Activated CD4-positive, alpha-beta T cell treated with anti-CD3 and anti-CD28 coated beads, Interleukin-2, amount 50 U/mL, for 1 hour (primary cell): ENCODE measurements at places on chromosomes 6 and 20.

DNA sequence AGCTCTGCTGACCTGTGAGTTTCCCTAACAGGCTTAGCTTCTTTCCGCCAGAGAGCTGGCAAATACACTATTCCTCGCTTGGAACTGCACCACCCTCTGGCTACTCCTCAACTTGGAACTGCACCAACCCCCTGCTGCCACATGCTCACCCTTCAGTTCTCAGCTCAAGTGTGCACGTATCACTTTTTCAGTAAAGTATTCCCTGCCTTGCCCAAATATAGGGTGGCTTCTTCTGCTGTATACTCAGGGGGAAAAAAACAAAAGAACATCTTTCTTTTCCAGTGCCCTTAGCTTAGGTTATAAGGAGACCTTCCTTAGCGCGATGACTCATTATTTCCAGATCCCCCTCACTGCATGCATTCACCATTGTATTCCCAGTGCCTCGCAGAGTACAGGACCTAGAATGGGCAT is 21.2 kb downstream of the GNAS-AS1 start:
- DNase-seq: no peak

GRCh38 chr6:55040102-55040848 is 134.0 kb upstream of the HCRTR2 start:
- DNase-seq: no peak

GRCh38 chr6:52138284-52138683 is 47.9 kb upstream of the IL17A start:
- DNase-seq: no peak

GRCh38 chr6:95352064-95352795 is 225.1 kb upstream of the MANEA start:
- no peak for DNase-seq

DNA sequence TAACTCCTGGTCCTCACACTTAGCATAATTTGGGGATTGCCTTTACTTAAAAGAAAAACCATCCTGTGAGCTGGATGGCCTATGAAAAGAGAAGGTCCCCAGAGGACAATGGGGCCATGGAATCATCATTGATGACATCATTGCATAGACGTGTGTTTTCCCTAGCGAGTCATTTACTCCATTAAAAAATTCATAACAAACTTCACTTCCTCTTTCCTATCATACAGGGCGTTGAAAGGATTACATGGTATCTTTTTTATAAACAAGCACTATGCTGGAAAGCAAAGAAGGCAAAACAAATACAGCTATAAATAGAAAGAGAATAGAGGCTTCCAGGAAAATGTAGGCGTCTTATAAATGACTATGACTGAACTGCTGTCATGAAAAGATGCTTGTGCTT is 11.3 kb upstream of the COL12A1 start:
- no peak for DNase-seq

DNA sequence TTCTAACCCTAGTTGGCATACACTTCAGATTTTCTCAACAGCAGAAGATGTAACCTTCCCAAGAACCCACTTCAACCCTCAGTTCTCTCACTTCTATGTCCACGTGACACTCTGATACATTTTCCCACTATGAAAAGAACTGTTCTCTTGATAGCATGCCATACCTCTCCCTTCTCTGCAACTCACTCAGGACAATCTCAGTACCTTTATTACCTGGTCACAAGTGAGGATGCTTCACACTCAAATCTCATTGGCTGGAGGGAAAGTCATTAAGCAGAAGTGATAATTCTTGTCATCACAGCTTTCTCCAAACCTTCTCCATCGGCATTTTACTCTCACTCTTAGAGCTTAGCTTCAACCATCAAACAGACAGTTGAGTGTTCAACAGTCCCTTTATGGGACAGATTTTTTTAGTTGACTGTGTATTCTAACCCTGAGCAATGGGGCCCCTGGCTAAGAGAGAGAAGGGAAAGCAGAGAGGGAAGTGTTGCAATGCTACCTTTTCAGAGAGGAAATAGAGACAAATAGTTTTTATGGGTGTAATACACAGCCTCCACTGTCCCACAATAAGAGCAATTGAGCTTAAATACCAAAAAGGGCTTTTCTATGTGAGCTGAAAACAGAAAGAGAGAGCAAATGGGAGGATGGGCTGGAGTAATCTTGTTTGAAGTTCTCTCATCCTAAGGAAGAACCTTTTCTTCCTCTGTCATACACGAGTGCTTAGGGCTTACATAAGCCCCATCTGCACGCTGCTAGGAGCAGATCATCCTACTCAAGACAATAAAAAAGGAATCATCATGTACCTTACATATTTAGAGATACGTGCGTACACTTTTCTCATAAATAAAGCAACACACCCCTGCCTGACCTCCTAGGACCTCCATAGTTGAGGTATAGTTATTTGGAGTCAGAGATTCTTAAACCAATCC is 16.0 kb downstream of the HLA-DPA1 start:
- no peak for DNase-seq

GRCh38 chr20:57794600-57795341 is 85.0 kb upstream of the PMEPA1 start:
- DNase-seq: no peak

DNA sequence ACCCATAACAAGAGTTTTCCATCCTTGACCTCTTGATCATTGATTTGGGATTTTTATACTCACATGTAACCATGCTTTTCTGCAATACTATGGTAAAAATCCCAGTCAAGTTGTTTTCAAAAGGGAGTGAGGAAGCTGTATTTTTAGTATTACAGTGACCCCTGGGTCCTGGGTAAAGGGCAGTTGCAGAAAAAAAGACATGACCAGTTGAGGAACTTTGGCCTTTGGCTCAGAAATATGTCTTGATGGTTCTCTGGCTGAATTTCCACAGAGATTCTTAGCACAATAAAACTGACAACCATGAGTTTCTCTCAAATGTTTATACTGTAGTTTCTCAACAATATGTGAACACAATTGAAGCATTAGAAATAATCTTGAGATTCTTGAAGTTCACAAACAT is 28.6 kb upstream of the PRL start:
- DNase-seq: no peak

GRCh38 chr20:54278262-54278661 is 70.4 kb downstream of the PFDN4 start:
- no peak for DNase-seq

- DNase-seq: no peak
These were observed 289.4 kb downstream of the PHACTR1 start for GRCh38 chr6:13005994-13006393.

DNA sequence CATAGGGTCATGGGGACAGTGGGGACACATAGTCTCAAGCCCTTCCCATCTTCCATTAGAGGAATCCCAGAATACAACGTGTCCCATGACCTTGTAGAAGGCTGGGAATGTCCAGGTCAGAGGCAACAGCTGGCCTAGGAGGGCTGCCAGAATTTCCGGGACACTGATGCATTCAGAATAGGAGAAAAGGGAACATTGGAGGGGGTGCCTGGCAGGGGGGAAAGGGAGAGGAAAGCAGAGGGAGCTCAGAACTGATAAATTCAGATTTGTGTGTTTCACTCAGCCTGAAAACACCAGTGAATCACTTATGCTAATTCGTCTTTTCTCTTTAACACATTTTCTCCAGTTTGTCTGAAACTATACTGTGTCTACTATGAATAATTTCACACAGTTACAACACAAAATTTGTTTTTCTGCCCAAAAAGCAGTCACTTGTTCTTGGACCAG is 35.5 kb upstream of the BMP2 start:
- DNase-seq: no peak

DNA sequence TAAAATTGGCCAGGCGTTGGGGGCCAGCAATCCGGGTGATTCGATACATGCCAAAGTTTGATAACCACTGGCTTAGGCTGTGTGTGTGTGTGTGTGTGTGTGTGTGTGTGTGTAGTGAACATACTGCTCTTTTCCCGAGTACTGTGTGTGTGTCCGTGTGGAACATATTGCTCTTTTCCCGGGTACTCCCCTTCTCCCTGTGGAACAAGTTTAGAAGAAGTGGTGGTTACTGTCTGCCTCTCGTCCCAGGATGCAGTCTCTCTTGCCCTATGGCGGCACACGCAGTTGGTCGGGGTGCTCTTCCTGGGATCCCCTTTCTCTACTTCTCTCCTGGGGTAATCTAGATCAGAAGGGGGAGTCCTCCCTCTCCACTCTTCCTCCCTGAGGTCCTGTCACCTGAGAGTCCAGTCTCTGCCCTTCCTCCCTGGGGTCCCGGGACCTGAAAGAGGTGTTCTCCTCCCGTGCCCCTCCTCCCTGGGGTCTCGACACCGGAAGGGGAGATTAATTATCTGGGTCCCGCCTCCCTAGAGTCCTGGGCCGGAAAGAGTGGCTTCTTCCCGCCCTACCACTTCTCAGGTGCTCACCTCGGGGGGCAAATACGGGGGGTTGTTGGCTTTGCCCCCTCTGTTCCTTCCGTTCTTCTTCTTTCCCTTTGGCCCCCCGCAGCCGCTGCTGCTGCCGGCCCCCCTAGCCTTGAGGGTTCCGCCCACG is 516 bp downstream of the GTPBP2 start:
- DNase-seq: peak; percentile 42

DNA sequence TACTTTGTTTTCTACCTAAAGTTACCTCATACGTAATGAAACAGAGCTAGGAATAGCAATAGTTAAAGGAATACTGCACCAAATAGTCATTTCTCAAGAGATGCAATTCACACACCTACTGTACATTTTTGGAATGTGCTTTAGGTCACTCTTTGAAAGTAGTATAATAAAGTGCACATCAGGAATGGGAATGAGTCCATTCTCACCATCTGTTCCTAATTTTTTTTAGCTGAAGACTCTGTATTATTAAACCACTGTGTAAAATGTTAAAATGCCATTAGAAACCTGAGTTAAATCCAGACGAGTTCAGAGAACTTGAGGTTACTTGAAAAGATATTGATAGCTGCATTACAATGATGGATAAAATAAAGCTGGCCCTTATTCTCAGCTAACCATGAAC is 51.9 kb upstream of the EPHA7 start:
- DNase-seq: no peak
